T follicular helper cell (primary cell): ENCODE measurements at places on chromosomes 3 and 15.

GRCh38 chr15:55320238-55320550 is 1.2 kb downstream of the PIGB start:
- DNase-seq = no peak

DNA sequence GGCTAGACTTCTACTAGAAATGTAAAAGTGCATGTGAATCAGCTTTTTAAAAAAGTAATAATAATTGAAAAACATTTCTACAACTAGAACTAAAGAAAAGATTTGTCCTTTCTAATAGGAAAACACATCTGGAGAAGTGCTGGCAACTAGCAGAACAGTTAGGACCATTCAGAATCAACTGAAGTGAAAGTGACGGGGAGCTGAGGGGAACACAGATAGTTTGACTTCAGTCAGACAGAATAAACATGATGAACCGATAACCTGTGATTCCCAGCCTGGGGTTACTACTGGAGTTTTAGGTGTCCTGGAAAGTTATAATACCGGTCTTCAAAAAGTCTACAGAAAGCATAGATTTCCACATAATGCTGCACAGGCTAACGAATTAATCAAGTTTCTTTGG is 28.1 kb downstream of the OPA1 start:
- DNase-seq = no peak

DNA sequence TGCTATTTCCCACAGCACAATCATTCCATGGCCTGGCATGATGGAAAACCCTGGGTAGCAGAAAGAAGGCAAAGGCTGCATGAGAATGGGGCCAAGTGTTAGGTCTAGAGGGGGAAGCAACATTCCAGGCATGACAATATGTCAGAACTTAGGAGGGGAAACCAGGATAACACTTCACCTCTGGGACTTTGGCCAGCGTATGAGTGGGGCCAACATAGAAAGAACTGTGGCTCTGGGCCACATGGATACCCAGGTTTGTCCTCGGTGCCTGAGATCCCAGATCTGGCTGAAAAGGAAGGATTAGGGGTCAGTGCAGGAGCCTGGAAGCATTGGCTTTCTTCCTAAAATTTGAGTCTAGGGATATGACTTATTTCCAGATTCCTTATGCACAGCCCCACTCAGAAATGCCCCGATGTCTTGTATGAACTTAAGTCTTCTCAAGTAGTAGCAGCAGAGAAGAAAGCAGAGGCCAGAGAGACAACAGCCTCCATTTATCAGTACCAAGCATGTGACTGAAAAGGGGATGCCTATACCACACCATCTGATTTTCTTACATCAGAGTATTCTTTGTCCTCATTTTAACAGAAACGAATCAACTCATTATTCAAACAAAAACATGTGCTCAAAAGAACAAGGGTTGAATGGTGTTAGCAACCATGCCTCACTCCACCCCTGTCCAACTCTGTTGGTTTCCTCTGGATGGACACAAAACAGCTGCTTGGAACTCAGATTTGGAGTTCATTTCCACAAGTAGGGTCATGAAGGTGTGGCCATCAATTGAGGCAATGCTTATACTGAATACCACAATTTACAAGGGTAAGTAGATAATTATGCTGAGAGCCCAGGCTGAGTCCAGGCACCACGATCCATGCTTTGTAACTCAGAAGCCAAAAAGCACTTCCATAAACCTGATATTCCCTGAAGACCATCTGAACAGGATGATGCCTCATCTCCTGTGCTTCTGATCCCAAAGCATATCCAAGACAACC is 43.7 kb upstream of the NDUFB4 start:
- DNase-seq = no peak

DNA sequence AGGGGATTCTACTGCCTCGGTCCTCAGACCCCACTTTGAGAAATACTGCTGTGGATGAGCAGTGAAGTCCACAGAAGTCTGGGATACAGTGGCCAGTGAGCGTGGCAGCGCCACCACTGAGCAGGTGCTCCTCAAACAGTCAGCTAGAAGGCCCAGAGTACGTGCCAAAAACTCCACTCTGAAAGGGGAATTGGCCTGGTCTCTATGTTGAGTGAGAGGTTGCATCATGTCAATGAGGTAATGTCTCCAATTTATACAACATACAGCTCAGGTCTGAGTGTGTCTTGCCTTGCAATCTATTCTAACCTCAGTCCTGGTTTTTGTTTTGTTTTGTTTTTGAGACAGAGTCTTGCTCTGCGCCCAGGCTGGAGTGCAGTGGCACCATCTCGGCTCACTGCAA is 53.3 kb upstream of the ETV5 start:
- no peak for DNase-seq

DNA sequence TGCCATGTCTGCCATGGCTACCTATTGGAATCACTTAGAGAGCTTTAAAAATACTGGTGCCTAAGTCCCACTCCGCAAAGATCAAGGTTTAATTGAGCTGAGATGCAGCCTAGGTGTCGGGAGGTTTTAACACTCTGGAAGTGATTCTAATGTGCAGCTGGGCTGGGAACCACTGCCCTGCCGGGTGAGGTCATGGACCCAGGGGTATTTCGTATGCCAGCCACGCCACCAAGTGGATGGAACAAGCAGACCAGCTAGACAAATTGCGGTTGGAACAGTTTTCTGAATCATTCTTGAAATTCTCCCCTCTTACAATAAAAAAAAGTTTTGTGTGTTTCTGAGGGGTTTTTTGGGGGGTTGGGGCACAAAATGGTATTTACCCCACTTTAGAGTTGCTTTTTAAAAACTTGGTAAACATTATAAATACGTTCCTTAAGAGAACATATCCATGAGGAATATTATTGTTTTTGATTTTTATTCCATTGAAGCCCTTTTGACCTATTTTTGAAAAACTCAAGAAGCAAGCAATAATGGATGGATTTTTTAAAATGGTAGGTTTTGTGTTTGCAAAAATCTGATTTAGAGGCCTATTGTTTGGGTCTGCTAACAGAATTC is 66.2 kb upstream of the CSTA start:
- no peak for DNase-seq

DNA sequence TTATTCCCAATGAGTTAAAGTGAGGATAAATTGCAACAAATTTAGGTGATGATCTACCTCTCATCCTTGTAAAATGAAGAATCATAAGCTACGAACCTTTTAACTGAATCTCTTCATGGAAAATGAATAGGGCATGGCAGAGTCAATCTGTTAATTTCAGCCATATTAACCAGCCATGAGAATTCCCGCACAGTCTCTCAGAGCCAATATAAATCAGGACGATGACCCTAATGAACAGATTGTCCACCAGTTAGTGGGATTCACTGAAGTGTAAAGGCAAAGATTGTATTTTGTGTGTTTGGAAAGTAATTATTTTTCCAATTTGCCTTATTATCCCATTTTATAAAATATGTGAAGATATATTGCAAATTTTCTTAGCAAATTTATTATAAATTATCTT is 183.8 kb downstream of the CADM2 start:
- no peak for DNase-seq

- no peak for DNase-seq
These were observed 1.2 kb upstream of the SHC4 start for GRCh38 chr15:48964898-48965297.

GRCh38 chr3:33023176-33024136 is 72.0 kb downstream of the CCR4 start:
- no peak for DNase-seq

DNA sequence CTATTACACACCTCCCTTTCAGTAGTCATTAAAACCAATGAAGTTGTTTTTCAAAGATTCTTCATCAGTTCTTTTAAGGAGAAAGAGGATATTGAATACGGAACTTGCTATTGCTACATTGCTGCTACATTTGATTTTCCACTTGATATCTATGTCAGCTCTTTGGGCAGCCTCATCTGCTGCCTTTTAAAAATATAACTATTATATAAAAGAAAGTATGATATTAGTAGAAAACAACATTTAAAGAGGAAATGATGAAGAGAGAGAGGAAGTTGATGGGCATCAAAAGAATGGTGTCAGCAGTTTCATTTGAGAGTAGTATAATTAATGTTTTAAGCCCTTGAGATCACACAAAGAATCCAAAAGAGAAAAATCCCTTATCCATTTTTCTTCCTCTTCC is 171.4 kb downstream of the NFKBIZ start:
- DNase-seq = no peak

DNA sequence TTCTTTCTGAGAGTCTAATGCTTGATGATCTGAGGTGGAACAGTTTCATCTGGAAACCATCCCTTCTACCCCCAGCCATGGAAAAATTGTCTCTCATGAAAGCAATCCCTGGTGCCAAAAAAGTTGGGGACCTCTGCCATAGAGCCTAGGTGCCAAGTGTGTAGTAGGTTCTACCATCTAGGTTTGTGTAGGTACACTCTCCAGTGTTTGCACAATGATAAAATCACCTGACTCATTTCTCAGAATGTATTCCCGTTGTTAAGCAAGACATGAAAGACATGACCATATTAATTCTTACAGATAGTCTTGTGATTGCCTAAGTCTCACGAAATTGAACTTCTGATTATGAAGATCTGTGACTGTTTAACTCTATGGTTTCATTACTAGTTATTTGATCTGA is 68.6 kb downstream of the KAT2B start:
- DNase-seq = no peak

- DNase-seq = no peak
These were observed 782.0 kb downstream of the EPHA3 start for GRCh38 chr3:89889386-89889785.
